ENCODE measurements at places on chromosomes 11 and 22.

GRCh38 chr11:127649958-127650357, 649.4 kb upstream of the KIRREL3 start:
- DNase-seq = no peak

GRCh38 chr11:93611836-93612677, 49.4 kb upstream of the CEP295 start:
- DNase-seq = no peak

- no peak for DNase-seq
Observed at GRCh38 chr11:14364322-14364721, 5.3 kb upstream of the RRAS2 start.

- DNase-seq = no peak
Observed at GRCh38 chr11:22752908-22753310, 76.7 kb downstream of the SVIP start.

- DNase-seq = no peak
Observed at GRCh38 chr22:45181766-45182165, 18.0 kb downstream of the NUP50 start.

DNA sequence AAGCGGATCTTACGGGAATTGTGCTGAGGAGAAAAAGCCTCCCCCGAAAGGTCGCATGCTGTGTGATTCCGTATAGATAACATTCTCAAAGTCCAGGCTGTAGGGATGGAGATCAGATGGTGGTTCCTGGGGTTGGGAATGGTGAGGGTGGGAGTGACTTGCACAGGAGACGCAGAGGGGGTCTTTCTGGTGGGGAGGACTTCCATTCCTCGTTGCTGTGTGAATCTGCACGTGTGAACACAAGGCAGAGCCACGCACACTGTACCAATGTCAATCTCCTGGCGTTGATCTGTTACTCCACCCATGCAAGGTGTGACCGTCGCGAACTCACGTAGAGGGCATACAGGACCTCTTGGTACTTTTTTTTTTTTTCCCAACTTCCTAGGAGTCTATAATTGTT, 59.0 kb upstream of the KCNQ1OT1 start:
- no peak for DNase-seq

- no peak for DNase-seq
Observed at GRCh38 chr22:21761086-21761485, 25.5 kb upstream of the YPEL1 start.

DNA sequence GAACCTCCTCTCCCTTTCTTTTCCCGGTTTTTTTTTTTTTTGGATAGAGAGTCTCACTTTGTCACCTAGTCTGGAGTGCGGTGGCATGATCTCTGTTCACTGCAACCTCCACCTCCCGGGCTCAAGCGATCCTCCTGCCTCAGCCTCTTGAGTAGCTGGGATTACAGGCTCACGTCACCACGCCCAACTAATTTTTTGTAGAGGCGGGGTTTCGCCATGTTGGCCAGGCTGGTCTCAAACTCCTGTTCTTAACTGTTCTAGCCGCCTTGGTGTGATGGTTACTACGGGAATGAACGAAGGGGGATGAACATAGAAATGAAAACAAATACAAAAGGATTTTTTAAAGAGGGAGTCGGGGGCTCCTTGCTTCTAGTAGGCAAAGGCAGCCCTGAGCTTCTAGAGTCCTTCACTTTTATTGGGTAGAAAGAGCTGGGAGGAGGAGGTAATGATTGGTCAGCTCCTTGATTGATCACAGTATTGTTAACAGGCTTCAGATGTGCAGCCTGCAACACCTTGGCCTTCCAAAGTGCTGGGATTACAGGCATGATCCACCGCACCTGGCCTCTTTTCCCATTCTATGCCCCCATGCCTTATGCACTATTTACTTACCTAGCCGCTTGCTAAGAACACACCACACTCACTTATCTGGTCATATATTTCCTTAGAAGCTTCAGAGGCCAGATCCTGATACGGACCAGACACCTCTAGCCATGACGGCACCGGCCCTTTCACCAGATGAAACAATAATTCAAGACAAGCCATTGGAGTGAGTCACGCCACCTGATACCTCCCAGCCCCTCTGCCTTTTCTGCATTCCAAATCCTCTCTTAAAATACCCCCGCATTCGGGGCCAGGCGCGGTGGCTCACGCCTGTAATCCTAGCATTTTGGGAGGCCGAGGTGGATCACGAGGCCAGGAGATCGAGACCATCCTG, 20.7 kb downstream of the SUSD2 start:
- DNase-seq = no peak

DNA sequence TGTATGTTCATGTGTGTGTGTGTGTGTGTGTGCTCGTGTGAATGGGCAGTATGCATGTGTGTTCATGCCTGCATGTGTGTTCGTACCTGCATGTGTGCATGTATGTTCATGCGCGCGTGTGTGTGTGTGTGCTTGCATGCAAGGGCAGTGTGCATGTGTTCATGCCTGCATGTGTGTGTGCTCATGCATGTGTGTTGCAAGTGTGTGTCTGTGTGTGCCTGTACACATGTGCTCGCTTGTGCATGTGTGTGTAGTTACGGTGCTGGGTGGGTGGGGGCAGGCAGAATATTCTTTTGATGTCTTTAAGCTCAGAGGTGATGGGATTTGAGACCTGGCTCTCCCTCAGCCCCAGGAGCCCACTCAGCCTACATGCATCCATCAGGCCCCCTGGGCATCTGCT, 822.1 kb downstream of the BRD1 start:
- DNase-seq = no peak

Measured in kidney glomerular epithelial cell (primary cell).